ENCODE measurements at places on chromosomes 1 and 21.

- no peak for DNase-seq
These were observed 25.8 kb downstream of the PTPN14 start for GRCh38 chr1:214525535-214526019.

DNA sequence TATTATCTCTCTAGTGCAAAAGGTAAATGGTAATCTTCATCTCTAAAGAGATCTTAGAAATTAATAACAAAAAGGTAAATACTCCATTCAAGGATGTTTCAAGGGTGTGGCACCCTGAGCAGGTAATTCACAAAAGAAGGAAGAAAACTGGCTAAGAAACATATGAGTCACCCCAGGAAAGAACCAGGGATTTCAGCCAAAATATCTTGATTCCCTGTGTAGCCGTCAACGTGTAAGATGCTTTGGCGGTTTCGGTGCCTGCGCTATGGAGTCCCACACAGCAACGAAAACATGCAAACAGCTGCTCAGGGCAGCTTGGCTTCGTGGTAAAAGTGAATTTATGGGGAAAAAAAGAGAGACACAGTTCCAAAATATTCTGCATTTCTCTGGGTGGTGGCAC lies 3.7 kb downstream of the ITGB2 start:
- DNase-seq, result no peak

DNA sequence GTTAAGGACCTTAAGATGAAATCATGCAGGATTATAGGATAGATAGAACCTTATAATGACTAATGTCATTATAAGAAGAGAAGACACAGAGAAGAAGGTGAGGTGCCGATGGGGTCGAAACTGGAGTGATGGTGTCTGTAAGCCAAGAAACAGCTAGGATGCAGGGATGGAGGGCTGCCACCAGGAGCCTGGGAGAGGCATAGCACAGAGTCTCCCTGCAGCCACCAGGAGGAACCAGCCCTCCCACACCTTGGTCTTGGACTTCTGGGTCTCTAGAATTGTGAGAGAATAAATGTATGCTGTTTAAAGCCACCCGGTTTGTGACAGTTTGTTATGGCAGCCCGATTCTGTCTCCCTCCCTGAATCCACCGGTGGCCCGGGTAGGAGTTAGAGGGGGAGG lies 337.2 kb upstream of the AJAP1 start:
- no peak for DNase-seq

DNA sequence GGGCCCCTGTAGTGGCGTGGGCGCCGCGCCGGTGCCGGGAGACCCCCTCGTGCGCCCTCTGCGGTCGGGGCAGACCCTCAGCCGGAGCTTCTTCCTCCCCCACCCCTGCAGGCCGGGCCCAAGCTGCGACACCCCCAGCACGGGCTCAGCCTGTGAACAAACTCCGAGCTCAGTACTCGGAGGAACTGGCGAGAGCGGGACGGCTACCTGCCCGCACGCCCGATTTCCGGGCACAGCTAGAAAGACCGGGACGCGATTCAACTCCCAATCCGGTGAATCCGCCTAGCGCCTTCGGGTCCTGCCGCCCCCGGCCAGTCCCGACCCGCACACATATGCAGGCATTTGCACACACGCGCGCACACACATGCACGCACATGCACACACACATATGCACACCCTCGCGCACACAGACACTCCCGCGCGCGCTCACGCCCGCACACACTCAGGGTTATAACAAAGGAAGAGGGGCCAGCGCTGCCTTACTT lies 580 bp upstream of the BLACAT1 start:
- DNase-seq, result peak; percentile 11

GRCh38 chr21:45251635-45252447 lies 35.9 kb downstream of the POFUT2 start:
- DNase-seq, result no peak

DNA sequence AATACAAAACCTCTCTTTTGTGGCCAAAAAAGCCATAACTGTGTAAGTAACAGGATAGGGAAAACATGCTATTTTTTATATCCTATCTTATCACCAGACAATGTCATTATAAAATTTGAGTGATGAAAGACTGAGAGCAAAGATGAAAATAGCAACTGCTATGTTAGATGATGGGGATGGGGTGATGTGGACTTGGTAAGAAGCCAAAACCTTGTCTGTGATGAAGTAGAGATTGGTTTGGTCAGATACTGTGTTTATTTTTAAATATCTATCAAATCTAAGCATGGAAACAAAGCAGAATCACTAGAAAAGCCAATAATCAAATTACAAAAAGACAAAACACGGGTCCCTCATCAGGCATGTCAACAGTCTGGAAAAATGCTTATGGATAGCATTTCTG lies 631.1 kb upstream of the NR5A2 start:
- no peak for DNase-seq

- DNase-seq, result peak; percentile 82
These were observed 721 bp downstream of the PBXIP1 start for GRCh38 chr1:154955039-154955717.

GRCh38 chr1:42765832-42766740 lies 742 bp downstream of the P3H1 start:
- peak; percentile 50 for DNase-seq
